ENCODE measurements at places on chromosomes 11 and 22.
A peak's percentile ranks its signal among the peaks of the same experiment; 100 is the strongest.

GRCh38 chr11:126464796-126465195 lies 109.3 kb downstream of the ST3GAL4 start:
- DNase-seq = no peak

GRCh38 chr22:32245042-32245441 lies 10.1 kb downstream of the SLC5A4 start:
- DNase-seq = no peak

GRCh38 chr11:13386567-13386966 lies 76.5 kb downstream of the BTBD10 start:
- DNase-seq = no peak

- no peak for DNase-seq
These were observed 60.8 kb upstream of the CCDC179 start for GRCh38 chr11:22920939-22921565.

GRCh38 chr11:131136486-131136885 lies 220.2 kb upstream of the SNX19 start:
- no peak for DNase-seq

GRCh38 chr11:2531277-2531986 lies 86.6 kb downstream of the KCNQ1 start:
- peak; percentile 56 for DNase-seq

- DNase-seq = no peak
These were observed 24.1 kb downstream of the CUL5 start for GRCh38 chr11:108032800-108033199.

- no peak for DNase-seq
These were observed 2.8 kb downstream of the WT1 start for GRCh38 chr11:32432565-32432964.

DNA sequence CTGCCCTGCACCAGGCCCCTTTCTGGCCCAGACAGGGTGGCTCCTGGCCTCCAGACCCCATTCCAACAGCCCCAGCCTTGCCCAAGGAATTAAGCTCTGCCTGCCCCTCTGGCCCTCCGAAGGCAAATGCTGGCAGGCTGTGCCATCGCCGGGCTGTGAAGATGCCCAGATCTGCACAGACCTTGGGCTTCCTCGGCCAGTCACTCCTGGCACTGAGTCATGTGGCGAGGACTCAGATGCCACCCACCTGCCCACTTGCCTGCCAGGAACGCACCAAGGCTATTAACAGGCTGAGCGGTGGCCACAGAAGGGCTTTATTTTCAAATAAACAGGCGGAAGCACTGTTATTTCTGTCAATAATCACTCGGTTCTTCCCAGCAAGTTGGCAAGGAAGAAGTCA lies 50.3 kb upstream of the TTLL12 start:
- no peak for DNase-seq

- DNase-seq = no peak
These were observed 11.8 kb downstream of the SAMM50 start for GRCh38 chr22:43967069-43967468.

- DNase-seq = no peak
These were observed 24.0 kb upstream of the COMT start for GRCh38 chr22:19917389-19918138.

DNA sequence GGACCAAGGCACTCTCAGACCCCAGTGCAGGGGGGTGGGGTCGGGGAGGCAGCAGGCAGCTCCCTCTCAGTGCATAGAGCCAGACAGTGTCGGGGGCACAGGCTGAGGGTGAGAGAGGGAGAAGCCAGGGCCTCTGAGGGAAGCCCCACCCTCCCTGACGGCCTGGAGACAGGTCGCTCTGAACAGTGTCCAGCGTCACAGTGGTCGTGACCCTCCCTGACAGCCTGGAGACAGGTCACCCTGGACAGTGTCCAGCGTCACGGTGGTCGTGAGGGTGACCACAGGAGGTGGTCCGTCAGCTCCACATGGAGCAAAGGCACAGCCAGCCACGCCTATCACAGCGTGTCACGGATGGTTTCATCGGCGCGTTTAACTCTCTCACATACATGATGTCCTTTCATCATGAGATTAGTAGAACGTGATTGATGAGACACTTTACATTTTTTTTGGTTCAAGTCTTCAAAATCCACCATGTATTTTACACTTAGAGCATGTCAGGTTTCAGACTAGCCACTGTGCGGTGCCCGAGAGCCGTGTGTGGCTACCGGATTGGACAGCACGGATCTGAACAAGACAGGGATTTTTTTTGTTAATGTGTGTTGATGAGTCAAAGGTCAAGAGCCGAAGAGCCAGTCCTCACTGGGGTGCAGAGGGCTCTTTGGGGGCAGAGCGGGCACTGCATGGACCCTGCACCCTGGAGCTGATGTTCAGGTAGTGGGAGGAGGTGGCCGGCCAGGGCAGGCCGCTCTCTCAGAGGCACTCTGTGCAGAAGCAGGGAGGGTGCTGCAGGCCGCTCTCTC lies 23.9 kb upstream of the PANX2 start:
- DNase-seq = no peak

GRCh38 chr11:84522331-84522730 lies 1104.8 kb downstream of the DLG2 start:
- DNase-seq = no peak

- no peak for DNase-seq
These were observed 393.7 kb downstream of the BRD1 start for GRCh38 chr22:49433717-49434611.

GRCh38 chr11:128695539-128696221 lies 1.8 kb downstream of the FLI1 start:
- no peak for DNase-seq

DNA sequence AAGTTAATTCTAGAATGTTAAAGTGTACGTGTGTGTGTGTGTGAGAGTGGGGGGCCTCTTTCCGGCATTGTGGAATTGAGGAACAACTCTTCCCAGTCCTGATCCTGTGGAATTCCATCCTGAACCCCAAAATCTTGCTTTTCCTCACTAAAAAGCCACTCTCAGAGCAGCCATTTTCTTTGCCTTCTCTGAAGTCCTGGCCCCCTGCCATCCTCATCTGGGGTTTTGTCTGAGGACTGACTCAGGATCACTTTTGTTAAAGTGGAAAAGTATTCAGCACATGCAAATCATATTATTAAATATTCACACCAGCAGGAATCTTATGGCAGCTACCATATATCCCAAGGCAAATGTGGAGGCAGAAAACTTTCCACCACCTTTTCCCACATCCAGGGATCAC lies 3.8 kb downstream of the SCN4B start:
- no peak for DNase-seq

- DNase-seq = no peak
These were observed 1.1 kb upstream of the BIRC2 start for GRCh38 chr11:102345904-102346303.

DNA sequence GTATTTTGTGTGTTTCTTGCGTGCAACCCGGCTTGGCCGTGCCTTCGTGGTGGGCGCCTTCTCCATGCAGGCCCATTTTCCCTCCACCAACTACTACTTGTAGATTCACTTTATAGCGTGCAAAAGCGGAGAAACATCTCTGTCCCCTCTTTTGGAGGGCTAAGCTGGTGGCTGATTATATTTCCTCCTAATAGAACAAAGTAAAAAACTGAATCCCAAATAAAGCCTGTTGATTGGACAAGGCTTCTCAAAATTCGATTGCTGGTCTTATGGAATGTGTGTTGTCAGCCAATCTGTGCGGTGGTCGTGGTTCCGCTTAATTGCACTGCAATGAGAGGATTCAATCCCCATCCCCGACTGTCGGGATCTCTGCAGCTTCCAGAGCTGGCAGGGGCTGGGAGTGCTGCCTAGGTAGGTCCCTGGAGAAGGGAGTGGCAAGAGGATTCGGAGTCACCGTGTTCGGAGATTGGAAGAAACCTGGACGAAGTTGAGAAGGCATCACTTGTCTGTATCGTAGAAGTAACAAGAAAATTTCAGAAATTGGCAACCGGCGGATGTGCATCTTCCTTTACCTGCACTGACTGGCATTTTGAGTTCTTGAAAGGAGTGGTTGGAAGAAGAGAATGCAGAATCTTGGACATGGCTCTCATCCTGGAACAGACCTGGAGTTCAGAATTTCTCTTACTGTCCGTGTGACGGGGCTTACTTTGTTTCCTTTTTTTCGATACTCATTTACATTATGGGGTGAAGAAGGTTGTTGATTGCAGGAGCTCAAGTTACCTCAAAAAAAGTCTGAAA lies 1.1 kb downstream of the HMGXB4 start:
- DNase-seq = no peak

DNA sequence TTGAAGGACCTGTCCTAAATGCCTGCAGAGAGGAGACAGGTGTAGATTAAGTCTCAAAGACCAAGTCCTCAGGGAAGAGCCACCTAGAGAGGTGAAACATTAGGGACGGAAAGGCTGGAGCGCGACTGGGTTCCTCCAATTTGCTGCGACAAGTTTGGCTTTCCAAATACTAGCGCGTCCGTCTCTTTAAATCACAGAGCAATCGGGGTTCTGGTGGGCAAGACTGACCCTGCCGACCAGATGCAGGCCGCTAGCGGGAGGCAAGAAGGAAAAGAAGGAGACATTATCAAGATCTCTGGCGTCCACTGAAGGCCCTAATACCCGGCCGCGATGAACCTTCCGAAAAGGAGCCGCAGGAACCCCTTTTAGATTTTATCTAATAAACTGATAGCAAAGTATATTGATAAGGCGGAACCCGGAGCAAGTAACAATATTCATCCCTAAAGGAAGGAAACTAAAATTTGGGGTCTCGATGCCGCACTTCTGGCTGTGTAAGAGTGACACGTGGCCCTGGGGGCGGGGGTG lies 128.2 kb upstream of the C11orf58 start:
- DNase-seq = no peak

DNA sequence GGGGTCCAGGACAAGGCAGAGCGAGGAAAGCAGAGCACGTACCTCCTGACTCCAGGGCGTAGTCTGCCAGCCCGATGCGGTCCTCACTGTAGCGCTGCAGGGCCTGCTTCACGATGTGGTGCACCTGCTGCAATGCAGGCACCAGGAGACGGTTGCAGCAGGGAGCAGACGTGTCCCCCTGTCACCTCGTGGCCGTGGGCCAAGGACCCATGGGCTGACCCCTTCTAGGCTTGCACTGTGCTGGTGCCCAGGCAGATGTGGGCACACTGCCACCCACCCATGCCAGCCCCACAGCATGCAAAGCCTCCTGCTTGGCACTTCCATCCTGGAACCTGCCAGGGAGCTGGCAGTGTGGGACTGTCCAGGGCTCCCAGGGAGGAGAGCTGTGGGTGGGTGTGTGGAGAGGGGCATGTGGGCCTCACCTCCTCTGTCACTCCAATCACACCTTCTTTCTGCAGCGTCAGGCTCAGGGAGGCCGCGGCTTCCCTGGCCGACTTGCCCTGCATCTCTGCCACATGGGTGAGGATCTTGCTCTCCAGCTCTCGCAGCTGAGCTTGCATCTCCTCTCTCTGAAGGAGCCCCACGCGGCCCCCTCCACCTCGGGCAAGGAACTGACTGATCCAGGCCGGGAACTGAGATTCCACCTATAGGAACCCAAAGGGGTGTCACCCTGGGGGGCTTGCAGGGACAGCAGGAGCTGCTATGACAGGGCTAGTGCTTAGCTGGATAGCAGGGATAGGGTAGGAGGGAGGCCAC lies 16.3 kb downstream of the SUN2 start:
- DNase-seq = no peak

DNA sequence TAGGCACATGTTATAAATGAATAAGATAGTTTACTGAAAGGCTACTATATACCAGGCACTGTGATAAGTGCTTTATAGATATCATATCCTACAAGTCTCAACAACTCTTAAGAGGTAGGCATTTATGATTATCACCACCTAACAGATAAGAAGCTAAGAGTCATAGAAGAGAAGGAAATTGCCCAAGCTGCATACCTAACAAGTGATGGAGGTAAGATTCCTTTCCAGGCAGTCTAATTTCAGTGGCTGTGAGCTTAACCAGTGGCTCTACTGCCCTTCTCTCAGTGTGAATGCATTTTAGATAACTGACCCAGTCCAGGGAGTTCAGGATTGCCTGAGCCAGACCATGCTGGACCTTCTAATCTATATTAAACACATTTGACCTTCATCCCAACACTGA lies 39.2 kb downstream of the HEPHL1 start:
- no peak for DNase-seq

GRCh38 chr11:36024716-36025115 lies 80.9 kb downstream of the LDLRAD3 start:
- no peak for DNase-seq

DNA sequence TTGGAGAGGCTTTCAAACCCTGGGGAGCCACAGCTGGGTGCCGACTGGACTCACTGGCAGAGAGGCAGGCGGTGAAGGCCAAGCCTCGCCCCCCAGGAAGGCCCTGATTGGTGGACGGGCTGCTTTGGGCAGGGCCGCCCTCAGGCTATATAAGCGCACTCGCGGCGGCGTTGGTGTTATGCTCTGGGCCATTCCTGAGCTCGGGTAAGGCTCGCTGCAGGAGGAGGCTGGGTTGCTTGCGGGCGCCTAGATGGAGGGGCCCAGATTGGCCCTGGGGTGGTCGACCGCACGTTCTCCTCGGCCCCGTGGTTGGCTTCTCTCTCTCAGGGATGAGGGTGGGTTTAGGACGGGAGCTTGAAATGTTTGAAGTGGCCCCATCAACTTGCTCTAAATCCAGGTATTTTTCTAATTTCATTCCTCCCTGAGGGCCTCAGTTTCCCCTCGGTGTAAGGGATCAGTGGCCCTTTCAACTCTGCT lies at the start of gene SPDYC:
SPDYC (plus strand) TSS at position 176 of the 477 bp plus-strand sequence. CDS start 1,125 bp downstream, outside the sequence.
- no peak for DNase-seq

DNA sequence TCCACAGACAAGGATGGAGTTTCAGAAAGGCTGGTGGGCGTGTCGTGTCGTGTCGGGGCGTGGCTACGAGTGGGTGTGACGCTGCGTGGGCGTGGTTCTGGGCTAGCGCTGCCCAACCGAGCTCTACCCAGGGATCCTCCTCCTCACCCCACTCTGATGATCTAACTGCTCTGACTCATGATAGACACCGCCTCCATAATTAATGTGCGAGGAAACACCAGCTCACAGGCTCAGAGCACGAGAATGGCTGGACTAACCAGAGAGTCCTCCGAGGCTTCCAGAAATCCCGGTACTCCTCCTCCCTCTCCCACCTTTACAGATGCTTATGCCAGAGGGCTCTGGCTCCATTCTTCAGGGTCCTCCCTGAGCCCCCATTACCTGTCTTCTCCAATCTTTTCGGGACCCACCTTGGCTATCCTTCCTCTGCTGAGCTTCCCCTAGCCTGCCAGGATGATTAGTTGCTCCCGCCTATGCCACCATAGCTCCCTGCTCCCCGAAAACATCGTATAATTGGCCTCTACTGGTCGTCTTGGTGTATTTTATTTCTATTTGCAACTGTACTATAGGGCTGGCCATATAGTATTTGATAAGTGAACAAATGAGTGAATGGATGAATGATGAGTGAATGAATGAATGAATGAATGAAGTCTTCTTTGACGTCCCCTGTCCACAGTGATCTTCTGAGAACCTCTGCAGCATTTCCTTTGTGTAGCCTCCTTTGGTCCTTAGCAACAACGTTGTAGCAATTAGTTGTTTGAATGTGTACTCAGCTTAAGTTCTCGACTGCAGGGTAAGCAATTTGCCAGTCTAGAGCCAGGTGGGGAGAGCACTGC lies 21.7 kb downstream of the TMPRSS13 start:
- peak; percentile 71 for DNase-seq

GRCh38 chr22:46119729-46120419 lies 30.5 kb upstream of the PPARA start:
- DNase-seq = no peak

GRCh38 chr22:27210111-27210730 lies 552.8 kb downstream of the MIAT start:
- no peak for DNase-seq

GRCh38 chr11:79084382-79084781 lies 356.4 kb downstream of the TENM4 start:
- DNase-seq = no peak

- DNase-seq = no peak
These were observed 72.6 kb downstream of the GRK3 start for GRCh38 chr22:25637032-25637431.

- DNase-seq = no peak
These were observed 13.9 kb downstream of the IFITM10 start for GRCh38 chr11:1736447-1736992.

Measured in stimulated activated CD4-positive, alpha-beta T cell treated with anti-CD3 and anti-CD28 coated beads, Interleukin-12 subunit alpha, Interleukin-12 subunit beta, amount 100 ng/mL, for 48 hours (primary cell).